ENCODE measurements at places on chromosomes 2 and 18.

- DNase-seq: no peak
These were observed 154.6 kb downstream of the DYM start for GRCh38 chr18:49305688-49306336.

- peak; percentile 59 for DNase-seq
These were observed 751 bp downstream of the IL18R1 start for GRCh38 chr2:102356381-102356712.

GRCh38 chr2:207812726-207813080 lies 43.0 kb upstream of the FZD5 start:
- no peak for DNase-seq

GRCh38 chr18:49915352-49915751 lies 102.0 kb upstream of the ACAA2 start:
- DNase-seq: no peak

DNA sequence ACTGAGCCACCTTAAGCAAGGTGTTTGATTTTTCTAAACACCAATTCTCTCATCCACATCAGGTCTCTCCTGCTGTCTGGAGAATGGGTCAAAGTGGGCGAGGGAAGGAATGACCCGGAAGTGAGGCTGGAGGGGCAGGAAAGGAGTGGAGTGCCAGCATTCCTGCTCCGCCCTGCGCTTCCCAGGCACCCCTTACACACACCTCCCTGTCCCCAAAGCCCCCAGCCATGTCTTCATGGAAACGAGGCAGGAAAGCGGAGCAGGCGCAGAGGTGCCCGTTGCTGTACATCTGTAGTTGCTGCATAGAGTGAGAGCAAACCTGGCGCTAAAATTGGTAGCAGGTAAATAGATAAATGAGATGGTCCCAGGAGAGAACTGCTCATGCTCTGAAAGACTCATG lies 27.2 kb upstream of the NT5DC4 start:
- DNase-seq: no peak

DNA sequence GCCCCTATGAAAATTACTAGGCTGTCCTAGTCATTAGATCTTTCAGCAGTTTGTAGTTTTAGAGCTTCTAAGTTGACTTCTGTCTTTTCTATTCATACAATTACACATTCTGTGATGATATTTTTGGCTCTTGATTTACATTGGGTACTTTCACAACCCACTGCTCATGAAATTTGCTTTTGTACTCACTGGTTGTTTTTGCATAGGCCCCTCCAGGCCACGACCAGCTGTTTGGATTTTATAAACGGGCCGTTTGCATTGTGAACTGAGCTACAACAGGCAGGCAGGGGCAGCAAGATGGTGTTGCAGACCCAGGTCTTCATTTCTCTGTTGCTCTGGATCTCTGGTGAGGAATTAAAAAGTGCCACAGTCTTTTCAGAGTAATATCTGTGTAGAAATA lies 193.8 kb downstream of the RPIA start:
- no peak for DNase-seq

DNA sequence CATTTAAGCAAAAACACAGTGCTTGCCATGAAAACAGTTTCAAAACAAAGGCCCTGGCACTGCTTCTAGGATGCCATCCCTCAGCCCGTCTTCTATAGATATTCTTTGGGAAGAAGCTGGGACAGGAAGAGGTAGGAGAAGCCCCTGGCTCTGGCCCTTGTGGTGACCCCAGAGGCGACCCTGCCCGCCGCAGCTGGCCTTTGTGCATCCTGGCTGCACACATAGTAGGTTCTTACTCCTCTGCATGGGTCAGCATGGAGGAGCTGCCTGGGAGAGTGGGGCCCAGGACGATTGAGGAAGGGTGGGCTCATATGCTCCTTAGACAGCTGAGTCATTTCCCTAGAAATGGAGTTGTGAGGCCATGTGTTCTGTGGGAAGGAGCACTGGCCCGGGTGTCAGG lies 44.4 kb upstream of the OTOF start:
- DNase-seq: no peak

DNA sequence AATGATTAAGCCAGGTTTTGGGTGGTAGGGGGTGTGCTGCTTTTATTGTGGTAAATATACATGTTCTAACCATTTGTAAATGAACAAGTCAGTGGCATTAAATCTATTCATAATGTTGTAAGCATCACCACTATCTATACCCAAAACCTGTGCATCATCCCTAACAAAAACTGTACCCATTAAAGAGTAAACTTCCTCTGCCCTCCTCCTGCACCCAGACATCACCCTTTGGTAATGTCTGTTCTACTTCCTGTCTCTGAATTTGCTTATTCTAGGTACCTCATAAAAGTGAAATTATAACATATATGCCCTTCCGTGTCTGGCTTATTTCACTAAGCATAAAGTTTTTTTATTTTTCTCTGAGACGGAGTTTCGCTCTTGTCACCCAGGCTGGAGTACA lies 14.1 kb downstream of the RIF1 start:
- peak; percentile 54 for DNase-seq

DNA sequence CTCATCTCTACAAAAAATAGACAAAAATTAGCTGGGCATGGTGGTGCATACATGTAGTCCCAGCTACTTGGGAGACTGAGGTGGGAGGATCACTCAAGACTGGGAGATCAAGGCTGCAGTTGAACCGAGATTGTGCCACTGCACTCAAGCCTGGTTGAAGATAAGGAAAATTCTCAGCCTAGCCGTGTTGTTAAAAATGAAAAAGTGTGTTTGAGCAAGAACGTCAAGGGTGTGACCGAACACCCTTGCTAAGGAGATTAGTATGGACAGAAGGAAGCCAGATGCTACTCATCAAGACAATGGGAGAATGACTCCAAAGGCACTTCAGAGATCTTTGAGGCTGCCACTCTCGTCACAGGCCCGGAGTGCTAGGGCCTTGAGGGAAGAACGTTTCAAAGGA lies 70.0 kb upstream of the NDUFV2 start:
- no peak for DNase-seq

GRCh38 chr18:37544713-37545112 lies 20.9 kb downstream of the CELF4 start:
- DNase-seq: no peak

DNA sequence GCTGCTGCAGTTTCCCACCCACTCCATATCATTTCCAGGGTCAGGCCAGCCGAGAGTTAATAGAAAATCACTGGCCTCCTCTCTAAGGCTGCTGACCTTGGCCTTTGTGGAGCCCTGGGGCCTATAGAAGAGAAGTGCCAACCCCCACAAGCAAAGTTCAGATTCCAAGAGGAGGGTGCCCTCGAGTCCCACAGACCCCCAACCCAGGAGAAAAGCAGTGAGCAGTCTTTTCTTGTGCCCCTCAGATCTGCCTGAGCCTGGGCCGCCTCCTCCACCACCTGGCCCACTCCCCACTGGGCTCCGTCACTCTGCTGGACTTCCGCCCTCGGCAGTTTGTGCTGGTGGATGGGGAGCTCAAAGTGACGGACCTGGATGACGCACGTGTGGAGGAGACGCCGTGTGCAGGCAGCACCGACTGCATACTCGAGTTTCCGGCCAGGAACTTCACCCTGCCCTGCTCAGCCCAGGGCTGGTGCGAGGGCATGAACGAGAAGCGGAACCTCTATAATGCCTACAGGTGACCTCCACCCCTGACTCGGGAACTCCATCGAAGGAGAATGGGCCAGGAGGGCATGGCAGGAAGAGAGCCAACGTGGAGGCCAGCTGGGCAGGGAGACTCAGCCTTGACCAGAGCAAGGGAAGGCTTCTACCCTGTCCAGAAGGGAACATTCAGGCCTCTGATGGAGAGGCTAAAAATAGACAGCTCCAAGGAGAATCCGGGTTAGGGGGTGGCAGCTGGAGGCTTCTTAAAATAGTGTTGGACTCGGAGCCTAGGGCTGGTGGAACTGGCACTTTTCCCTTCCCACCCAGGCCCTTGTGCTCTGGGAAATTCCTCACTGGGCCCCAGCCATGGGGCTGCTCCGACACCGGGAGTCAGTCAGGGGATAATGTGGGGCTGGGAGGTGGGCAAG lies 6.2 kb downstream of the PKDCC start:
- DNase-seq: no peak

DNA sequence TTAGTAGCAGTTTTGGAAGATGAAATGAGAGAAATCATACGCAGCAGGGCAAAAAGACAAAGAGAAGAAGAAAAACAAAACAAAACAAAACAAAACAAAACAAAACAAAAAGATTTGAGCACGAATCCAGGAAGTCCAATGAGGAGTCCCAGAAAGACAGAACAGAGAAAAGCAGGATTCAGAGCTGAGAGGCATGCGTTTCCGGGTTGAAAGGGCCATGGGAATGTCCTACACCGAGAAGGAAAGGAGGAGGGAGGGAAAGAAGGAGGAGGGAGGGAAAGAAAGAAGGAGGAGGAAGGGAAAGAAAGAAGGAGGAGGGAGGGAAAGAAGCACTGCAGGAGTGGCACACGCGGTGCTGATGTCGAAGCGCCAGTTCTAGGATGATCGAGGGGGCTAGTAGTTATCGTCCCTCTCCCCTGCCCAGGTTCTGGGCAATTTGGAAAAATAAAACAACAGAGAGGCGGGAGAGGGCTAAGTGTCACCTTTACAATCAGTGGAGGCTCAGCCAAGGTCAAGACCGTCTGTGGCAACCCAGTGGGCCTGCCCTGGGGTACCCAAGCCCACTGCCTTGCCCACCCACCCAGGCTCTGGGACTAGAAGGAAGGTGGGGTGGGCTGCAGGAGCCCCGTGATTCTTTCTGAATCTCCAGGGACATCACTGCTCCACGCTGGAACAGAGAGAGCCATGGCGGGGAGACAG lies 68.4 kb downstream of the TWIST2 start:
- DNase-seq: no peak

GRCh38 chr2:200453853-200454534 lies 55.9 kb downstream of the KCTD18 start:
- no peak for DNase-seq

DNA sequence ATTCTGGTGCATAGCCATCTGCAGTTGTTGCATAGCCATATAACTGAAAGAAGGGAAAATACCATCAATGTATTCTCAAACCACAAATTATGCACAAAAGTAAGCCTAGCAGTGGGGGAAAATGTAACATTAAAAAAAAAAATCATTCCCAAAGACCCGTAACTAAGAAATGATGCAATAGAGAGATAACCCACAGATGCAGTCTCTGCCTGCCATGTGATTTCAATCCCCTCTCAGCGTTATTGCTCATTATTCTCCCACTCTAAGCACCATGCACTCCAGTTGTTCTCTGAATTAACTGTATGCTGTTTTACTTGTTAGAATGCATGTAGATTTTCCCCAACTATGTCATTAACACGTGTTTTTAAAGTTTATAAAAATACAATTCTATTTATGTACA lies 14.1 kb downstream of the DSC1 start:
- no peak for DNase-seq

- no peak for DNase-seq
These were observed 112.2 kb upstream of the NABP1 start for GRCh38 chr2:191565647-191566198.

GRCh38 chr2:147810883-147811765 lies 33.7 kb upstream of the ACVR2A start:
- DNase-seq: no peak

Data from CD4-positive, alpha-beta T cell treated with Interleukin-10 for 1 hour (primary cell).